HCT116 (cell line): ENCODE measurements at places on chromosomes 7 and 10.

GRCh38 chr10:63720072-63720537, 198.9 kb downstream of the REEP3 start:
- peak; percentile 62 for DNase-seq

GRCh38 chr10:86222687-86223086, 143.9 kb downstream of the GRID1 start:
- no peak for DNase-seq

GRCh38 chr7:132205509-132205908, 370.8 kb downstream of the PLXNA4 start:
- DNase-seq, result no peak

- DNase-seq, result no peak
These were observed 201.7 kb upstream of the ADARB2 start for GRCh38 chr10:1939016-1939415.

DNA sequence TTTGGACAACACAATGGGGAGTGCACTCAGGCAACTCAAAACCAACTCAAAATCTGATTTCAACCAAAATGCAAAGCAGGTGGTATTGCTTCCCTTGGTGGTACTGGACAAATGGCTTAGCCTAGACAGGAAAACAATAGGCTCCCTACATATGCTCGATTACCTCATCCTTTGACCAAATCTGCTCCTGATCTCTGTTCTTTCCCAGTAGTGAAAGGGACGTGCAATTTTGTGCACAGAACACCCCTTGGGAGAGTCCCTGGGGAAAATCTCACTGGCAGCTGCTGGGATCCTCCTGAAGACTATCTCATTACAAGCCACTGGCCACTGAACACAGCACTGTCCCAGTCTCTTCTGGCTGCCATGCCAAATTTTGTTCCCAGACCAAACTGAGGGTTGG, 149.2 kb upstream of the VSTM2A start:
- no peak for DNase-seq

GRCh38 chr7:23261843-23262452, 15.4 kb downstream of the GPNMB start:
- peak; percentile 58 for DNase-seq

DNA sequence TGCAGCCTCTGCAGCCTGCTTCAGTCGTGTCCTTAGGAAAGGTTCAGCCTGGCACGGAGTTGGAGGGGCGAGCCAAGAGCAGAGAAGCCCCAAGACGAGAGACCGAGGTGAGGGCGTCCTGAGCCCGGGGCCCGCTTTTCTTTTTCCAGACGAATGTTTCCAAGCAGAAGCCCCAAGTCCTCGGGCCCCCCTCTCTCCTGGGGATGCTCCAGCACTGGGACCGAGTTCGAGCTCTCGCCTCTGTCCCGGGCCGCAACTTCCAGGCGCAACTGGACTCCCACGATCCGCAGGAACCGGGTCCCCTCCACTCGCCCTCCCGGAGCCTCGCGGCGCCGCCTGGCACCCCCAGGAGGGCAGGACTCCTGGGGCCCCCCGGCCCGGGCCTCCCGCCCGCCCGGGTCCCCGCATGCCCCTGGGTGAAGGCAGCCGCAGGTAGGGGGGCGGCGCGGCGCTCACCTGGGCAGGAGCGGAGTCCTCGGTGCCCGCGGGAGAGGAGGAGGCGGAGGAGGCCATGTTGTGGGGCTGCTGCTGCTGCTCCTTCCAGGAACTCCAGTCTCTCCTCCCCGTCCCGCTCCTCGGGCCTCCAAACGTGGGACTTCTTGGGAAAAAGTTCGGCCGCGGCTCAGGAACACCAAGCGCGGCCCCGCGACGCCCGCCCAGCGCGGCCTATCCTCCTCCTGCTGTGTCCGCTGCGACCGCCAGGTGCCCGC, 45.3 kb upstream of the CDK1 start:
- peak; percentile 39 for DNase-seq

DNA sequence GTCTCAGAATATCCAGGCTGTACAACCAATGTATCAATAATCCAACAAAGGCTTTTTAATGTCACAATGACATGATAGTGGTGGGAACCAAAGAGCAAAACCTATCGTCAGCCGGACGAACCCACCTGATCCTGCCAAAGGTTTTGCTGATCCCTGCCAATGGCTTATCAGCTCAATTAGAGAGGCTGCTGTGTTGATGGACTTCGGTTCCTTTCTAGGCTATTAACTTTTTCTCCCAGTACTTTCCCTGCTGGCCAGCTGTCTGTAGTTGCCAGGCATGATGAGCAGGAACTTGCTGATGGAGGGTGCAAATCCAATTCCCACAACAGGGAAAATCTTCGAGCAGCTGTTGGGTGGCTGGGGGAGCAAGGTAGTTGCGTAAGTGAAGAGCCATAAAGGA, 2.4 kb downstream of the LMOD2 start:
- DNase-seq, result no peak
